ENCODE measurements at places on chromosomes 12 and 14. TPM values are rescaled to one million over a fixed set of nuclear protein-coding genes. Genes with fewer than 3 reads are reported as not detected.

Gene FAM222A
- total RNA-seq = 1.5 TPM

Gene CCDC196
- total RNA-seq = not detected

Gene KRT85
- total RNA-seq = not detected

Gene REP15
- 1.6 TPM for total RNA-seq

Gene C12orf75
- total RNA-seq = 169 TPM

Gene PTPRR
- total RNA-seq = not detected

Gene MAP1LC3B2
- 2.1 TPM for total RNA-seq

Gene HOXC10
- total RNA-seq = not detected

Gene CELA1
- not detected for total RNA-seq

Gene LRP1-AS
- not detected for total RNA-seq

Gene EML5
- 0.19 TPM for total RNA-seq

Gene RBP5
- total RNA-seq = not detected

Gene KSR2
- not detected for total RNA-seq

Gene GALNT8
- total RNA-seq = 0.21 TPM

Gene EMP1
- 163 TPM for total RNA-seq

Gene SLC35F4
- not detected for total RNA-seq

Gene OTUB2
- total RNA-seq = 1.3 TPM

Gene CACNA1C
- 59.1 TPM for total RNA-seq

Gene CNTN1
- total RNA-seq = 1.6 TPM

Gene RASSF9
- total RNA-seq = 0.16 TPM

Gene PIANP
- total RNA-seq = 3.9 TPM

Gene NTF3
- total RNA-seq = 1.1 TPM

Gene BCL2L2
- 21.6 TPM for total RNA-seq

Gene PLEKHG7
- not detected for total RNA-seq

Gene HAL
- 1.7 TPM for total RNA-seq

Gene TNS2
- total RNA-seq = 107 TPM

Gene EPYC
- not detected for total RNA-seq

Gene SLCO1B3
- total RNA-seq = not detected

Gene PRKCH
- total RNA-seq = 10.6 TPM

Gene CHGA
- not detected for total RNA-seq

Gene COCH
- 4.8 TPM for total RNA-seq

Gene TAS2R30
- 3.4 TPM for total RNA-seq

Gene NYNRIN
- 40.2 TPM for total RNA-seq

Gene ANO2
- total RNA-seq = 0.89 TPM

Gene HOXC11
- total RNA-seq = not detected

Gene TMEM229B
- 0.37 TPM for total RNA-seq

Gene DEGS2
- total RNA-seq = 0.19 TPM

Gene RD3L
- total RNA-seq = not detected

Gene DEPDC4
- total RNA-seq = 1.4 TPM

Gene AMIGO2
- total RNA-seq = 16.3 TPM

Measured in osteocyte (in vitro differentiated cells).